IPS DF 6.9 (cell line): ENCODE measurements at places on chromosomes 2 and 18.

GRCh38 chr2:85096616-85097015 is 36.6 kb upstream of the TCF7L1 start:
- H3K27ac ChIP-seq = no peak overlapping the region
- no peaks in the 10 kb centered on the region for H3K4me1 ChIP-seq
- H3K27me3 ChIP-seq = no peaks in the 10 kb centered on the region
- H3K36me3 ChIP-seq = no peaks in the 10 kb centered on the region
- DNase-seq = no peak

DNA sequence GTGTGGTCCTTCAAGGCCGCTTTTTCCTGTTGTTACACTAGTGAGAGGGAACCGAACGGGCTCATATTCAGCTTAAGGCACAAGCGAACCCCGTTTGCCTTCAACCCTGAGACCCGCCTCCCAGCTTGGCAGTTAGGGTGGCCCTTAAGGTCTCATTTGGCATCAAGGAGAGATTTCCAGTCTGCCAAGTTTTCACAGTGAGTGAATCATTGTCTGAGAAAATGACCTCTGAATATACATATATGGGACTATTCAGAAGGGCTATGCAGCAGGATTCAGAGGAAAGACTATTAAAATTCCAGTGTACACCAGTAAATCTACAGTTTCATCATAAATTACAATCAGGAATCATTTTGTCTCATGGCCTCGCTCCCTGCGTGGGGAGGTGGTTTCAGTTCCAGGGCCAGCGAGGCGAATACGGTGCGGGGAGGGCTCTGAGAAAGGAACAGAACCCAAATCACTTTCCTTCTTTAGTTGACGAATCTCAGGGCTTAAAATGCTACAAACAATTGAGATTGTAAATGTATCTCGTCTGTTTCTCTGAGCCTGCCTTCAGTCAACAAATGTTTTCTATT is 231.4 kb downstream of the FAM210A start:
- H3K4me1 ChIP-seq = no peaks in the 10 kb centered on the region
- no peak overlapping the region for H3K4me3 ChIP-seq
- H3K27me3 ChIP-seq = no peaks in the 10 kb centered on the region
- no peak overlapping the region for H3K27ac ChIP-seq

DNA sequence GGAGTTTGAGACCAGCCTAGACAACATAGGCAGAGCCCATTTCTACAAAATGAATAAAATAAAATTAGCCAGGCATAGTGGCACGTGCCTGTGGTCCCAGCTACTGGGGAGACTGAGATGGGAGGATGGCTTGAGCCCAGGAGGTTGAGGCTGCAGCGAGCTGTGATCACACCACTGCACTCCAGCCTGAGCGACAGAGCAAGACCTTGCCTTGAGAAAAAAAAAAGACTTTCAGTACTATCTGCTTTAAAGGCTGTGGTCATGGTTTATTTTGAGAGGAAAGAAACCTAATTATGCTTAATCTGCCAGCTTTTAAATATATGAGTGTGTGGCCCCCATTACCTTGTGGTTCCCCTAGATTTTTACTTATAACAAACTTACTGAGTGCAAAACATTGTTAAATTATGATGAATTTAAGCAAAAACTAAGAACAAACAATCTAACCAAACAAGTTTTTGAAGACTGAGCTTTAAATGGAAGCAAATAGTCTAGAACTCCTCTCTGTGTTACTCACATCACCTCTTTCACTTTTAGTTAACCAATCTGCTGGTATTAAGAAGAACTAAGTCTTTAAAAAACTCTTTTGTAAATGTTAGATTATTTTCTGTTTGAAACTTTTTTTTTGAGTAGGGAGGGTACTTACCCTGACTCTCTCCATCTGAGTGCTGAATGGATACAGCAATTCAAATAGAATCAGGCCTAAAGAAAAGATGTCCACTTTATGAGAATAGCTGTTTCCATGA is 65.4 kb downstream of the EIF2AK3 start:
- no peaks in the 10 kb centered on the region for H3K27me3 ChIP-seq
- no peak overlapping the region for H3K27ac ChIP-seq
- H3K4me3 ChIP-seq = no peak overlapping the region
- no peaks in the 10 kb centered on the region for H3K36me3 ChIP-seq
- DNase-seq = no peak

DNA sequence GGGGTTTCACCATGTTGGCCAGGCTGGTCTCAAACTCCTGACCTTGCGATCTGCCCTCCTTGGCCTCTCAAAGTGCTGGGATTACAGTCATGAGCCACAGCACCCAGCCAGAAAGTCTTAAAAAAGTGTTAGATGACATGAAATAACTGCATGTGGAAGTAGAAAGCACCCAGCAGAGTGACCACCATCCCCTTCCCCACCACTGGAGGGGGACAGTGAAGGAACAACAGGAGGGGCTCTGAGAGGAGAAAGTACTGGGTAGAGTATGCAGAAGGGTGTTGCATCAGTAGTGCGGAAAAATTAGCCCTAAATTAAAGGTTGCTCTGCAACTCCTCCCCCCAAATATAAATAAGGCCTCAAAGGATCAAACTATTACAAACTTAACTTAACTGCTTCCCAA is 230.5 kb downstream of the ZNF521 start:
- no peaks in the 10 kb centered on the region for H3K4me1 ChIP-seq
- no peak overlapping the region for H3K27ac ChIP-seq
- H3K36me3 ChIP-seq = no peaks in the 10 kb centered on the region
